ENCODE measurements at places on chromosomes 2 and 18. TPM values are rescaled to one million over a fixed set of nuclear protein-coding genes. Genes with fewer than 3 reads are reported as not detected.

Gene IMPACT
- total RNA-seq = 19.8 TPM

Gene ALK
- total RNA-seq = 0.08 TPM

Gene IL36A
- not detected for total RNA-seq

Gene SERPINB3
- not detected for total RNA-seq

Gene BCL11A
- total RNA-seq = 37.5 TPM

Gene ANO7
- total RNA-seq = 0.81 TPM

Gene LOXL3
- 4.8 TPM for total RNA-seq

Gene IL1R1
- total RNA-seq = 26.6 TPM
